ENCODE measurements at places on chromosomes 11 and 22.

DNA sequence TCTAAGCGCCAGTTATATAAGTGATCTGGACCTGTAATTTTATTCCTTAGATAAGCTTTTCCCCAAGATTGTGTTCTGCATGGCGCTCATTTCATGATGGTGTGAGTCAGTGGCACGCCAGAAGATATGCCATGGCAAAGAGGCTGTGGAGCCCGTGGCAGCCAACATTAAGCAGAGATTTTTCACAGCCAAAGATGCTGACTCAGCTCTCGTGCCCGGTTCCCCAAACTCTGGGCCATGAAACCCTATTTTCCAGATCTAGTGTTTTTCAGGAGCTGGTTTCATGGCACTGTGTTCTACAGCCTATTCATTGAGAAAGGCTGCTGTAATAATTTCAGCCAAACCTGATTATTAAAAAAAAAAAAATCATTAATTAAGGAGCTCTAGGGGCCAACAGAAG lies 15.4 kb upstream of the LINC01488 start:
- no peak for DNase-seq

GRCh38 chr22:45608763-45609180 lies 62.9 kb upstream of the ATXN10 start:
- DNase-seq, result no peak

DNA sequence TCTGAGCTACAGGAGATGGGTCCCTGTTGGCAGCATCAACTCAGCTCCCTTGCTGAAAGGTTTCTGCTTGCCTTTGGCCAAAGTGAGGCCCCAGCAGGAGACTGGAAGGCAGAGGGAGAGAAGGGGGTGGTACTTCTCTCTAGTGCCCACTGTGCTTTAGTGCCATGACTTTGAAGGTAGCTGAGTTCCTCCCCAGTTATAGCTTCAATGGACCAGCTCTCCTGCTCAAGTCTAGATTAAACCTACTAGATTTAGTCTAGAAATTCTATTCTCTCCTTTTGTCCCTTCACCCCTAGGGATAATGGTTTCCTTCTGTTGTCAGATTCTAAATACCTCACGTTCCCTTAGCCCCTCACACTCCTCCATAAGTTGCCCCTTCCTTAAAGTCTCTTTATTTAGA lies 119.2 kb downstream of the TIMP3 start:
- DNase-seq, result no peak

DNA sequence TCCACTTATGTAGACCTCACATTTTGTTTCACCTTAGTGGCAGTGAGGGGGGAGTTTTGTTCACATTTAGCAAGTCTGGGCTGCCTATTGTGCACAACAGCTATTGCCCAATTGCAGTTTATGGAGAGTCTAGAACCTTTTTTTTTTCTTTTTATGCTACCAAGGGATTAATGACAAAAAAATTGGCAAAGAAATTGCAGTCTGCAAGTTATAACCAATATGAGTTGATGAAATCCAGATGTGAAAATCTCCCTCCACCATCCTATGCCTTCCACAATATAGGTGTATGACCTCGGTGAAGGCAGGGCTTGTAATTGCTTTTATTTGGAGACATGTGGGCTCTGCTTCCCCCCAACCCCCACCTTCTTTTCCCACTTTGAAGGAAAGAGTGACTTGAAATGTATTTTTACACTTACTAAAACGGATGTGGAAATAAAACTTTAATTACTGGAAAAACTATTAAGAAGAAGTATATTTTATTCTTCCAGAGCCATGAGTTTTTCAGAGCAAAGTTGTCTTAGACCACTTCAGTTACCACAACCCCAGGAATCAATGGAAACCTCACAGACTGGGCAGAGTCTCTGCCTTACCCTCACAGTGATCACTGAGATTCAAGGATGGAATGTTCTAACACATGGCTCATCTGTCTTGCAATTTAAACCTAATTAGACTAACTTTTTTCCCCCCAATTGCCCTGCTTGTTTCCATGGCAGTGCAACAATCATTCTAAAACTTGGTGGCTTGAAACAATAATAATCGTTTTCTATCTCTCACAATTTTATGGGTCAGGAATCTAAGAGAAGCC lies 120.8 kb upstream of the SLC5A12 start:
- DNase-seq, result no peak

- no peak for DNase-seq
These were observed 742.5 kb downstream of the TBC1D22A start for GRCh38 chr22:47504962-47505361.
